Dorsolateral prefrontal cortex (tissue), 122 donors: ENCODE measurements at places on chromosomes 7 and 10. TPM values are rescaled to one million over a fixed set of nuclear protein-coding genes. Genes with fewer than 3 reads are reported as not detected.

DNA sequence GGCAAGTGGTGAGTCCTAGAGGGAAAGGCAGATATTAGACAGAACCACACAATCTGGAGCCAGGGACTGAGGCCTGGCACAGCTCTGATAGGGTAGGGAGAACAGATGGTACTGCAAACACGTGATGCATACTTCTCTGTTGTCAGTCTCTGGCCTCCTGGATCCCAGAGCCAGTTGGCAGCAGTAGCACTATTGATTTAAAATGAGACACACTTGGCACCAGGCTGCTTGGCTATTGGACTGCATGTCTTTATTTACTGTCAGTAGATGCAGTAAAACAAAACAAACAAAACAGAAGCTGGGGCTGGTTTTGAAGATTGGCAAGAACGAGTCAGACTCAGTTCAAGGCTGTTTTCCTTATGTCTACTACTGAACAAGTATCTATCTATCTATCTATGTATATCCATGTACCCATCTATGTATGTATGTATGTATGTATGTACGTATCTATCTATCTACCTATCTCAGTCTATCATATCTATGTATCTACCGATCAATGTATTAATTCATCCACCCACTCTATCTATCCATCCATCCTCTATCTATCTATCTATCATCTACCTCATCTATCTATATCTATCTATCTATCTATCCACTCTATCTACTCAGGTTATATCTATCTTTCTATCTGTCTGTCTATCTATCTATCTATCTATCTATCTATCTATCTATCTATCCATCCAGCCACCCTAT lies 23.4 kb upstream of the MGAM2 start:
- peak; percentile 45 for DNase-seq

DNA sequence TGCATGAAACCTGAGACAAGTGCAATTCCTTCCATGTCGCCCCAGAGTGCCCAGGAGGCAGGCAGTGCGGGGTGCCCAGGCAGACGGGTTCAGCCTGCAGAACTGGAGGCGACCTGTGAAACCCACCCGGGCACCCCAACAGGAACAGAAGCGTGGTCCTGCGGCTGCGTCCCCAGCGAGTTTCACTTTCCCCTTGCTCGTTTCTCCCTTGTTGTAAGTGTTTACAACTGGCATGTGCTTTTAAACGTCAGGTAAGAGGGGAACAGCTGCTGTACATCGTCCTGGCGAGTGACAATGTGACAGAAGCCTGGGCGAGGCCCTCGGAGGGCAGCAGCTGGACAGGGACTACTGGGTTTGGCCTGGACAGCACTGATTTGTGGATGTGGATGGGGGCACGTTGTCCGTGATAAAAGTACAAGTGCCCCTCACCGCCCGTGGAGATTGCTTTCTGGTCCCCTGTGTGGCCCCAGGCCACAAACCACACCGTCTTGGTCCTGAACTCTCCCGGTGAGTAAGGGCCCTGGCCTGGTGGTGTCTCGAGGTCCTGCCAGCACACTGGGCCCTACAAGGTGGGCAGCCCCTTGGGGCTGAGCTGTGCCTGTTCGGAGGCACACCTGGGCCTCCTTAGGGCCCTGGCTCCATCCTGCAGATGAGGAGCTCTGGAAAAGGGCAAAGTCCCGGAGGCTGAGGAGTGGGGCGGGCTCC lies 4.0 kb downstream of the VENTX start:
- no peak for DNase-seq

DNA sequence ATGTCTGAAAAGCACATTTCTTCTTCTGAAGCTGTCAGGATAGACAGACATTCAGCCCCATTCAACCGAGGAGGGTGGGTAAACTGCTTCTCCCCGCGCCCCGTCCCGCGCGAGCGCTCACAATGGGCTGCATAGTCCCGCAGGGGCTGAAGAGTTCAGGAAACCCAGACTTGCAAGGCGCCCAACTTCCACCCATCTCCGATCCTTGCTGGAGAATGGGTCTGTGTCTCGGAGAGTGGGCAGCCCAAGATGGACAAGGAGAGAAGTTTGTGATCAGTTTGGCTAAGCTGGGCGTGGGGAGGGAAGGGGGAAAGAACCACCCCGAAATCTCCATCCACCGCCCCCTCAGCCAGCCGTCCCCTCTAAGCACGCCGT lies 686 bp downstream of the AASS start:
- no peak for DNase-seq

- DNase-seq: no peak
Measured at GRCh38 chr7:68509054-68509453, 1089.2 kb upstream of the AUTS2 start.

- DNase-seq: no peak
Measured at GRCh38 chr7:82384051-82384464, 59.5 kb downstream of the CACNA2D1 start.

DNA sequence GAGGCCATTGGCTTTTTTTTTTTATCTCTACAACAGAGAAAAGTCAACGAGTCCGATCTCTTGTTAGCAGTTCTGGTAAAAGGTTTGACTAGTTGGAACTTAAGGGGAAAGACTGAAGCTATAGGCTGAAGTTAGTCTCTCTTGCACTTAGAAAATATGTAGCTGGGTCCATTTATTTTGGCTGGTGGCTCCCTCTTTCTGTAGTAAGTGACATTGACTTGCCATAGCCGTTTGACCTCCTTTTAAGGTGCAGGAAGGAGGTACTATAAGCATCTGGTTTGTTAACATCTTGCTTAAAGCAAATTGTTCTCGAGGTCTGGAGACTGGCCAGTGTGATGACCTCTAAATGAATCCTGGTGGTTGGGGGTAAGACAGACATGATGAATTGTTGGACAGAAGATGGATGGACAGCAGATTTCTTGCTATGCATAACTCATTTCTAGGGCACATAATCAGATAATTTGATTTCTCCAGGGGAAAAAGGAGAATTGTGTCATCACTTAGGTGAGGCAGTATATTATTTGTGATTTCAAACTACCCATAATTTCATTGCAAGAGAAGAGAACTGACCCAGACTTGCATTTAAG lies 356.3 kb upstream of the GALNT17 start:
- DNase-seq: no peak

GRCh38 chr7:148688526-148688925 lies 10.2 kb upstream of the CUL1 start:
- DNase-seq: no peak

- no peak for DNase-seq
Measured at GRCh38 chr7:138934367-138934766, 46.8 kb downstream of the KIAA1549 start.

Gene OR6B1
- total RNA-seq: not detected

Gene CASTOR2
- 64.2 TPM for total RNA-seq

- DNase-seq: no peak
Measured at GRCh38 chr7:57400531-57401155, 49.3 kb upstream of the ZNF716 start.

GRCh38 chr10:50572017-50572491 lies 51.7 kb downstream of the SGMS1 start:
- no peak for DNase-seq

Gene GBX1
- not detected for total RNA-seq

Gene AUTS2
- 71.1 TPM for total RNA-seq

GRCh38 chr10:75228834-75229233 lies 6.9 kb downstream of the COMTD1 start:
- DNase-seq: no peak

Gene CYP2C18
- not detected for total RNA-seq

- DNase-seq: no peak
Measured at GRCh38 chr7:1940402-1940786, 270.3 kb downstream of the ELFN1 start.

GRCh38 chr7:123635551-123636359 lies 19.9 kb upstream of the LMOD2 start:
- DNase-seq: no peak

GRCh38 chr10:72598769-72599701 lies 26.8 kb downstream of the MICU1 start:
- DNase-seq: no peak

DNA sequence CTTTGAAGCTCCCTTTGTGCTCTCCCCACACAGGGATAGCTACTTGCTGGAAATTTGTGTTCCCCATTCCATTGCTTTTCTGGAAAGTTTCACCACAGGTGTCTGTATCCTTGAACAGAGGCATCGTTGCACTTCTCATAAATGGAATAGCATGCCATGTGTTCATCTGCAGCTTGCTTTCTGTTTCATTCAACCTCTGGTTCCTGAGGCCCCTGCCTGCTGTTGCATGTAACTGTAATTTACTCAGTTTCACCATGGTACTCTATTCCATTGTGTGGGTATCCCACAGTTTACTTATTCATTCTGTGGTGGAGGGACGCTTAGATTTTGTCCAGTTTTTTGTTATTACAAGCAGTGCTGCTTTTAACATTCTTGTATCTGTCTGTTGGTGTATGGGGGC lies 32.0 kb downstream of the EEPD1 start:
- no peak for DNase-seq

GRCh38 chr10:122255509-122256301 lies 15.4 kb upstream of the BTBD16 start:
- DNase-seq: no peak

Gene OPN4
- 0.60 TPM for total RNA-seq
